Fibroblast of skin of scalp (primary cell): ENCODE measurements at places on chromosomes 13 and 19.

DNA sequence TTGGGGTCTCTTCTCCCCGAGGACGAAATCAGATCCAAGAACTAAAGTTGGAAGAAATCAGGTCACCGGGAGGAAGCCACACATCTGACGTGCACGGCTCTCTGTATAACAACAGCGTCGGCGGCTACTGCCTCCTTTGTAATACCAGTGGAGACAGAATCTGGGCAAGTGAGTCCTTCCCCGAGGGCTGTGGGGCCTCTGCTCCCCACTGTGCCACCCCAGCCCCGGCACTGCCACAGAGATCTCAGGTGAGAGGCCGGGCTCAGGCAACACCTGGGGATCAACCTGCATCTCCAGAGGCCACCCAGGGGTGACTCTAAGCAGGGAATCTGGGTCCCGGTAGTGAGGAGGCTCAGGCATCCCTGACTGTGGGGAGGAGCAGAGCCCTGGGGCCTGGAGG, 33.7 kb upstream of the C13orf46 start:
- no peak for DNase-seq

- peak; percentile 20 for DNase-seq
Observed at GRCh38 chr19:5680084-5680436, 256 bp downstream of the MICOS13 start.

DNA sequence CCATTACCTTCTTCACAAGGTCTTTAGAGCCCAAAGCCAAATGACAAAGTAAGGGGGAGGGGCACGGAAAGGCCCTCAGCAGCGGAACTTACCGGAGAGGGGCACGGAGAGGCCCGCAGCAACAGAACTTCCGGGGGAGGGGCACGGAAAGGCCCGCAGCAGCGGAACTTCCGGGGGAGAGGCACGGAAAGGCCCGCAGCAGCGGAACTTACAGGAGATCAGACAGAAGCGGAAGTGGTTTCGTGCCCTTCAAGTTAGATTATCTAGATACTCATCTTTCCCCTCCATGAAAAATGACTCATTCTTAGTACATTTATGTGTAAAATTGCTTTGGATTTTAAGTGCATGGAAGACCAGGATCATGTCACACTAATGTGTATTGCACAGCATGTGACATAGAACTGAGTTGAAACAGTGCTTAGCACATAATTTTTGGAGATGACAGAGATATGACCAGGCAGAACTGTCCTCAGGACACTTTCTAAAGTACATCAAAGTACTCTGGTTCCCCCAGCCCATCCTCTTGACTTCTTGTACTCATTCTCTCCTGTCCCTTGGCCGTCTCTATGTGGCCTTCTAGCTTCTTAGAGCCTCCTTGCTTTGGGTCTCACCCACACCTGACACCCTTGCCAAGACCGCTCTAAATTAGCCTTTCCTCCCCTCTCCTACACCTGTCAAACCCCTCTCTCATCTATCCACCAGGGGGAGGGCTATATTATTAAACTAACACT, 25.7 kb upstream of the TPTE2 start:
- DNase-seq: peak; percentile 36

GRCh38 chr13:23847497-23847896, 41.7 kb downstream of the MIPEP start:
- DNase-seq: no peak

DNA sequence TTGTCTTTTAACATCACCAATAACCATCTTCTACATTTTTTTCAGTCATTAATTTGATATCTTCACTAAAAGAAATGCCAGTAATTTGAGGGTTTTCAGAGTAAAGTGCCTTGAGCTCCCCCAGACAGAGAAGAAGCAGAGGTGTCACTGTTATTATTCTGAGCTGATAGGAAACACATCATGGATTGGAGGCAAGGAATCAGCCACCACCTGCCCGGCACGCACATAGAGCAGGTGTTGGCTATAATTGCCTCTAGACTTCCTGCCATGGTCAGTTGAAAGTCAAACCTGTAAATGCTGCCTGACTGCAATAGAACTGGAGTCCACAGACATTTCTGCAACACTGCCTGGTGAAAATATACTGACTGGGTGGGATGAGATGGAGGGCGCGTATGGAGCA, 776.6 kb downstream of the UQCRFS1 start:
- DNase-seq: no peak

- no peak for DNase-seq
Observed at GRCh38 chr19:18204394-18205199, 755 bp upstream of the RAB3A start.

- DNase-seq: no peak
Observed at GRCh38 chr13:26228096-26228495, 6.0 kb upstream of the RNF6 start.

DNA sequence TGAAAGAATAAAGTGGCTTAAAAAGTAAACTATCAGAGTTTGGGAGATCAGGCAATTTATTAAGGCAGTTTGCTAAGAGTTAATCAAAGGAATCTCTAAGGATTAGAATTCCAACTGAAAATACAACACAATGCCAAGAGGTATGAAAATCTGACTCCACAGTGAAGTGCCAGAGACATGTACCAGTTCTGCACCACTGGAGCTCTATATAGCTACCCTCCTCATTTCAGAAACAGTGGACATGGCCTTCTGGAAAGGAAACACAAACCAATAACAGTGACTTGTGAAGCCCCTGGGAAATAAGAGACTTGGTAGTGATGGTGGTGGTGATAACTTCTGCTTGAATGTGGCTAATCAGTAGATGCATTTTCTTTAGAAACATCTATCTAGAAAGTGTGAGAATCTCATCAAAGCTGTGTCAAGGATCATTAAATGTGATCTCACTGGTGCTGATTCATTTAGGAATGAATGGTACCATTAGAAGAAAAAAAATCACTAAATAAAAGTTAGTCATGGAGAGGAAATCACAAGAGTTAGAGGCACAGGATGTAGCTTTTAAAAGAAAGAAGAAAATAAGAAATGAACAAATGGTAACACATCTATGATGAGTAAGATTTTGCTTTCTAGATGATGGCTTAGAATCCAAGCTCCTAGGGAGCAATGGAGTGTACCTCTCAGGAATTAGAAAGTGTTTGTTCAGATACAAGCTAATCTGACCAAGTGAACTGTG, 20.1 kb upstream of the N4BP2L1 start:
- DNase-seq: no peak

- DNase-seq: no peak
Observed at GRCh38 chr13:76029706-76030105, 393.6 kb downstream of the LMO7 start.

DNA sequence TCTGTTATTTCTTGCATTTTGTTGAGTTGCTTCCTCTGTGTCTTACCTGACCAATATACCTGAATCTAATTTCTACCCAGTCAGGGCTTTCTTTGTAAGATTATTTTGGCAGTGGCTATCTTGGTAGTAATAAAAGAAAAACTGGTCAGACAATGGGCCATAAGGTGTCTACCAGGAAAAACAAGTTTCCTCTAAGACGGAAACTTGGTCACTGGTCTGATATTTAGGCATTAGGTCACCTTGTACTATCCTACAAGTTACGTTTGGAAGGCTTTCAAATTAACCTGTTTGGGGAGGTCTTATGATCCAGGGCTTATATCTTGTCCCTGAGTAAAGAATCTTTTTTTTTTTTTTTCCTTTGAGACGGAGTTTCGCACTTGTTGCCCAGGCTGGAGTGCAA, 9.2 kb downstream of the ZNF823 start:
- no peak for DNase-seq

DNA sequence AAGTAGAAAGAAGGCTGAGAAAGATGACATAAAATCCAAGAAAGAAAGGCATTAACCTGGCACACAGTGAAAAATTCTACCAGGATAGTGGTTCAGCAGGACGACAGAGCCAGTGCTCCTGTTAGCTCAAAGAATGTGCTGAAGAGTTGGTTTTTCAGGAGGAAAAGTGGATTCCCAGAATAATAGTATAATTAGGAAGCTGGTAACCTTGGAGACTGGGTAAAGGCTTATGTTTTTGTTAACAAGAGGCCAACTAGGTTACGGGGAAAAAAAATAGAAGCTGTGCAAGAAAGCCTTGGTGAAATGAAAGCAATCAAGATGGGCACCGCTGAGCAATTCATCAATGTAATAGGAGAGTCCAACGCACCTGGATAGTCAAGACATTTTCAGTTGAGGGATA, 54.7 kb downstream of the SLC15A1 start:
- no peak for DNase-seq

DNA sequence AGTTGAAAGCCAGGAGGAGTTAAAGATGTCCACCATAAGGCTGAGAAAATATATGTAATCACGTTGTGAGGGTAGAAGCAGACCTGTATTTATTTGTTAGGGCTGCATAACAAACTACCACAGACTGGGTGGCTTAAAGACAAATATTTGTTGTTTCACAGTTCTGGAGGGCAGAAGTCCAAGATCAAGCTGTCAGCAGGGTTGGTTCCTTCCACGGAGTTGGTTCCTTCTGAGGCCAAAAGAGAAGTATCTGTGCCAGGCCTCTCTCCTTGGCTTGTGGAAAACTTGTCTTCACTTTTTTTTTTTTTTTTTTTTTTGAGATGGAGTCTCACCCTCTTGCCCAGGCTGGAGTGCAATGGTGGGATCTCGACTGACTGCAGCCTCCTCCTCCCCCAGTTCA, 73.7 kb upstream of the SLAIN1 start:
- no peak for DNase-seq

DNA sequence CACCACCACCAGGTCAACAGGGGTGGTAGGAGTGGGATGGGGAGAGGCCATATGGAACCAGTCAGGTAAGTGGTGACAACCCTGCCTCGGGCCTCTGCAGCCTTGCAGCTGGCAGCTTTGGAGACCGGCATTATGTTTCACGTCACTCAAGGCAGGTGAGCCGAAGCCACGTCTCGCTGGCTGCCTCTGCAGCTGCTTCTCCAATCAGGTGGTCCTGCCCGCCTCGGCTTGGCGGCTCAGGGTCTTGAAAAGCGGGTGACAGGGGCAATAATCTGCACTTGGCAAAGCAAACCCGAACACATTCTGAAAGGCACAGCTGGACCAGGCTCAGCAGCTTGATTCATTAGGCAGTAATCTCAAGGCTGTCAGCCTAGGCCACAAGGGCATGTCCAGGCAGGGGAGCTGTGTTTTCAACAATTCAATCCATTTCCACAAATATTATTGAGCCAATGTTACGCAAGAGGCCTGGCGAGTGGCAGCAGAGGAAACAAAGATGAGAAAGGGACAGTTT, 77.4 kb upstream of the PCDH8 start:
- no peak for DNase-seq

DNA sequence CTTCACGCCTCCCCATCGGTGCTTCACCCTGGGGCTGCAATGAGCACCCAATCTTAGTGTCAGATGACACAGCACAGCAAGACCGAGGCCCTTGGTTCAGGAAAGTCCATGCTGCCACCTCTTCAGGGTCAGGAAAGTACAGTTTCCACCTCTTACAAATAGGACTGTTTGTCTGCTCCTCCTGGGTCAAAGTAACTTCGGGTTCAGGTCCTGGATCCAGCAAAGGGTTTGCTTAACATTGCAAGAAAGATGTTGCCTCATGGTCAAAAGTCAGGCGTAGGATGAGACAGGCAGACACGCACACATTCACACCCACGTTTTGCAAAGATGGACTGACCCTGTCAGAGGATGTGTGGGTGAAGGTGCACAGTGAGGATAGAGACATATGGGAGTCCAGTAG, 1.6 kb upstream of the CYP2B6 start:
- no peak for DNase-seq

DNA sequence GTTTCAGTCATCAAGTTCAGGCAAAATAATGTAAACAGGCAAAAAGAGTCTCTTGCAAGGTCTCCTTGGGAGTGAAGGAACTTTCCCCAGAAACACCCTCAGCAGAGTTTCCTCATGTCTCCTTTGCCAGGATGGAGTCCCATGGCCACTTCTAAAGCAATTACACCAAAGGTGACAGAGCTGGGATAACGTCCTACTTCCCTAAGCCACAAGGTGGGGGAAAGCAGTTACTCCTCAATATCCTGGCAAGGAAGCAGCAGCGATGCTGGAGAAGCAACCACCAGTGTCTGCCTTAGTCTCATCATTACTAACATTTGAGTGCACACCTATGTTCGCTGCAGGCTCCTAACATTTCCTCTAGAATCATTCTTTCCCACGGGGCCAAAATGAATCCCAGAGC, 88.6 kb downstream of the UBL3 start:
- no peak for DNase-seq

GRCh38 chr13:79936368-79937136, 404.4 kb downstream of the SPRY2 start:
- DNase-seq: peak; percentile 100

- DNase-seq: peak; percentile 67
Observed at GRCh38 chr13:98749501-98749900, 3.0 kb downstream of the SLC15A1 start.

- DNase-seq: no peak
Observed at GRCh38 chr13:46198696-46199193, 13.0 kb upstream of the LRRC63 start.

DNA sequence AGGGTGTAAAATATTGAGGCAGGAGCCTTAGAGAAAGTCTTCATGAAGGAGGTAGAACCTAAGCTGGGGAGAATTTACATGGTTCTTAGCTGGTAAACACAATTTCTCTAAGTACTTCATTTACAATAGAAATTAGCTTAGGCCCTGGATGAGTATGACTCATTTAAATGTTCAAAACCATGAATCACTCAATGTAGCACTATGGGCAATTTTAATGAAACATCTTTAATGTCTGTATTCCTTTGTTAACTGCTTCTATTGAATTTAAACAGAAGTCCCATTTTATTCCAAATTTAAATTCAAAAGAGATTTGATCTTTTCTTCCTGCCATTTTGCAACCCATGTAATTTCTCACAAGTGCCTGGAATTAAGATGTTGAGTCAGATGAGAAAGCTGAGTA, 252.1 kb downstream of the RFC3 start:
- peak; percentile 28 for DNase-seq

DNA sequence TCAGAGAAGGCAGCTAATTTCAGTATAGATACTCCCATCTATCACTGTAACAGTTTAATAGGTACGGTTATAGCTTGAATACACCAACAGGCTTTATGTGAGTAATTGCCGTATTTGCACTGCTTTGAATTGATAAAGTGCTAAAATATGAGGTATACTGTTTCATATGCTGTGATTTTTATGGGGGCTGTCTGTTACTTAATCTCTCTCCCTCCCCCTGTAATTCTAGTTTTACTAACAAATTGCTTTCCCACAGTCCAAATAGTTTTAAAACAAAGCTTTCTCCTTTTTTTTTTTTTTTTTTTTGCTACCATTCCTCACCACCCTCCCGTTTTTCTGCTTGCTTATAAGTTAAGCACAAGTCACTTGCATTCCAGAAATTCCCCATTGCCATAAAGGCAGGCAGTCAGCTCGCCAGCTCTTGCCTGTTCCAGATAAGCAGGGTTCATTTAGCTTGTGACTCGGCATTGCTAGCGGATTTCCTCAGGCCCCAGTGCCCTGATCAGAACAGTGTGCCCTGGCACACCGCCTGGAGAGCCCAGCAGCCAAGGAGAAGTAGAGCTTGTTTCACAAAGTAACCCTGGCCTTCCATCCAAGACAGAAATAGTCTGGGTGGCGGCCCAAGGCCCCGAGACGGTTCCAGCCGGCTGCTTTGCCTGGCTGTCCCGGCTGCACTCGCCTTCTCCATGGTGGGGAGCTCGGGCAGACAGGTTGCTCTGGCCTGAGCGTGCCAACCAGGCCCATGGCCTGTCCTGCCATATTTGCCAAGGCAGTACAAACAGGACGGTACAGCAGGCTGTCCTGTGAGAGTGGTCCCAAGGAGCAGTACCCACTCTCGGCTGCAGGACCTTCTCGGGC, 43.5 kb upstream of the NPAS1 start:
- DNase-seq: peak; percentile 98
